Fibroblast of mammary gland (primary cell): ENCODE measurements at places on chromosomes 2 and 18.

DNA sequence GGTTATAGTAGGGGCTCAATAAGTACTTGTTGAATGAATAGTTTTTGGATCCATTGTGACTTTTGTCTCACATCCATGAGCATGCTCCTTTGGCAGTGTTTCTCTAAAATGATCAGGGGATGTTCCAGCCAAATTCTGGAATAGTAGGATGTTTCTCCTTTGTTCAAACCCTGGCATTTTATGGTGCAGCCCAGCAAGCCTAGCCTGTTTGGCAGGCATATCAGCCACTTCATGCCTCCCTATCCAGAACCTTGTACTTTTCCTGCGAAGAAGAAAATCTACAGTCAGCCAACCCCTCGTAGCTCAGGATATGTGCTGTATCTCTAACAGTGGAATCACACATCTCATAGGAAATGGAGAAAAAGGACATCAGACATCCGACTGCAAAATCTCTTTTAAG lies 27.1 kb upstream of the RPRD1A start:
- DNase-seq = no peak

GRCh38 chr2:136510244-136510643 lies 255.1 kb upstream of the THSD7B start:
- DNase-seq = no peak

GRCh38 chr2:151640087-151640486 lies 94.2 kb downstream of the NEB start:
- DNase-seq = no peak

- DNase-seq = no peak
Measured at GRCh38 chr2:60095903-60096302, 457.6 kb downstream of the BCL11A start.

- DNase-seq = no peak
Measured at GRCh38 chr2:29940706-29941105, 19.3 kb upstream of the ALK start.

GRCh38 chr2:7824211-7824610 lies 857.6 kb upstream of the ID2 start:
- DNase-seq = no peak

- peak; percentile 93 for DNase-seq
Measured at GRCh38 chr18:400456-400855, 100.0 kb downstream of the COLEC12 start.

DNA sequence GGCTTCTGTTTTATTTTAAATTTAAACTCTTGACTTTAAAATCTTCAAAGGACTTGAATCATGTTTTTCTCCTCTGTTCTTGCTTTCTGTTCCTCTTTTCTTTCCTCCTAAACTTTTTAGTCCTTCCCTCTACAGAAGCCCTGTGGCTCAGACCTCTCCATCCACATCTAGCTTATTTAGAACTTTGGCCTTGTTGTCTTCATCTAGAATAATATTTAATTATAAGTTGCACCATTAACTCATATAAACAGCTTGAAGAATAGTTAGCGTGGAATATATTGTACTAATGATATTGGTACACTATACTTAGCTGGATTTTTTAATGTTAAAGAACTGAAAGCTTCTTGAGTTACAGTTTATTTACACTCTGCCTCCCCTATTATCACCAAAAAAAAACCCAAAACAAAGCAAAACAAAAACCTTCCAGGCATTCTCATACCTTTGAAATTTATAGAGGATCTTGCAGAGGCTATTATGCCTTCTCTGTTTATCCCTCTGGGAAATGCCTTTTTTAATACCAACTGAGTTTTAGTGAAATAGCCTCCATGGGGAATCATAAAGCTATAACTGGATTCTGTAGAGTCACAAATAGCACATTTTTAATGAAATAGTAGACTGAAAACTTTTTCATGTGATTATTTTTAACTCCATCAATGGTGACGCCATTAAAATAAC lies 9.2 kb upstream of the CCDC141 start:
- no peak for DNase-seq
